ENCODE measurements at places on chromosomes 3 and 15.
A peak's percentile ranks its signal among the peaks of the same experiment; 100 is the strongest.

- peak; percentile 67 for DNase-seq
Measured at GRCh38 chr3:119580067-119580760, 922 bp downstream of the ADPRH start.

DNA sequence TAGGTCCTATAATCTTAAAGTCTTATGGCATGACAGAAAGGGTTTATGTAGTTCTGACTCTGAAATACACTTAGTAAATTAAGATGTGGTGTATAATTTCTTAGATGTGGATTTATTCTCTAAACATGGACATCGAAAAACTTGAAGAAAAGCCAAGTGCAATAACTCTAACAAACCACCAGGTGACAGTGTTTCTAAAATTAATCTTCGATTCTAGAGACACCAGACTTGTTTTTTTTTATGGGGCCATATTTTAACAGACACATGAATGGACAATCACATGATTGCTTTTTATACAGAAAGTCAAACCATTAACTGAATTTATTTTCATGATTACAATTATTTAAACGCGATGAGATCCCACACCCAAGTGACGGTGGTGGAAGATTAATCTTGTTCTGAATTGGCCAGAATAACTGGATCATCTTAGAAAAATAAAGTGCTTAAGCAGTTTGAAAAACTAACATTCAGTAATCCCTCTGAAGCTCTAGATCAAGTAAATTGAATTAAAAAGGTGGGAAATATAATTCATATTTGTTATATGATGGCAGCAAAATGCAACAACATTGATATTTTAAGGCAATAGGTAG is 305.1 kb downstream of the LSAMP start:
- no peak for DNase-seq

DNA sequence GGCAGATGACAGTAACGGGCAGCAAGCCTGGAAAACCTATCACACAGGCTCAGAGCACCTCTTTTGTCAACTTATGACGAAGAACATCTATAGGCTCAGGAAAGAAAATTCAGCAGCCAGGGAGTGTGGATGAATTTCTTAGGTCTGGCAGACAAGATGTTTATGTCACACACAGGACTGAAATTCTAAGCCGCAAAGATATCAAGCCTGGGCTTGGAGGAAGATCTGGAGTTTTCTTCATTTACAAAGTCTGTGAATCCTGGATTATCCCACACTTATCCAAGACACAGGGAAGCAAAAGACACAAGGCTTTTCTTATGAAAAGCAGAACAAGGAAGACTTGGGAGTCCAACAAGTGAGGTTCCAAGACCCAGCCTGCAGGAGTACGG is 23.4 kb upstream of the CHCHD6 start:
- no peak for DNase-seq

DNA sequence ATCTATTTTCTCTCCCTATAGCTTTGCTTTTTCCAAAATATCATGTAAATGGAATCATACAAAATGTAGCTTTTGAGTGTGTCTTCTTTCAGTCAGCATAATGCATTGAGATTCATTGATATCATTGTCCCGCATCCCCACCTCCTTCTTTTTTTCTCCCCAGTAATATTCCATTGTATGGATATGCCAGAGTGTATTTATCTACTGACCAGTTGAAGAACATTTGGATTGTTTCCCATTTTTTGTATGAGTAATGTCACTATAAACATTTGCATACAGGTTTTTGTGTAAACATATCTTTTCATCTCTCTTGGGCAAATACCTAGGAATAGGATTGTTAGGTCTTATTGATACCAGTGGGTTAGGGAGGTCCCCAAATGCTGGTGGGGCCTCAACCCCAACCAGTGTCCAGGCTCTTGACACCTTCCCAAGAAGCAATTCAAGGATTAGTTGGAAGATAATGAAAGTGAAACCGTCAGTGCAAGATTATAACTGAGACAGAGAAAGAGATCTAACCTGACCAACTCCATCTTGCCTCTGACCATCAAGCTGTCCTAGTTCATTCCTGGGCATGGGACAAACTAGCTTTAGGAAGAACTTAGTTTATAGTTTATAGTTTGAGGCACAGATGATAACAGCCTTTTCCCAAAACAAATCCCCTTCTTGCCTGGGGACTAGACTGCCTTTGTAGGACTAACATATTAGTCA is 7.4 kb upstream of the SLC33A1 start:
- no peak for DNase-seq

GRCh38 chr3:120481081-120481480 is 30.3 kb upstream of the FSTL1 start:
- DNase-seq: no peak

DNA sequence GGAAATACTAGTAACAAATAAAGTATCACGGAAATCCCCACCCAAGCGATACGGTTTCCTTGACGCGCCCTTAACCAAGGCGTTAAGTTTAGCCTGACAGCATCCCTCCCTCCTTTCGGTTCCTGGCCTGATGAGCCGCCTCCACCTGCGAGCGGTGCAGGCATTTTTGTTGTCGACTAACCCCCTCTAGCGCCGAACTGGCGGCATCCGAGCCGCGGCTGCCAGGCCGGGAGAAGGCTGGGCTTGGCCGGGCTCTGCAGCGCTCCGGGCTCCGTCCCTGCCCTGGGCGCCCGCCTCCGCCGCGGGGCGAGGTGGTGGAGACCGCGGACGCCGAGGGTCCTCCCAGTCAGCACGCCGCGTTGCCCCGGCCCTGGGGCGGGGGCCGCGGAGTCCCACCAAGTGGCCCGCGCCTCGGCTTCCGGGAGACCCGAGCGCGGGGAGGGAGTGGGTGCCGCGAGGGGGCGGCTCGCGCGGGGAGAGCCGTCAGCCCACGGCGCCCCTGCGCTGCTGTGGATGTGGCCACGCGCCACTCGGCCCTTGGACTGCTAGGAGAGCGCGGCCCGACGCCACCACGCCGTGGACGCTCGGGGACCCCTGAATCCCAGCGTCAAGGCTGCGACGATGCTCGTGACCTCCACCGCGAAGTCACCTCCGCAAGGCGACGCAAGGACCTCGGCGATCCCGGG is 1.1 kb upstream of the EPHA6 start:
- peak; percentile 74 for DNase-seq

- no peak for DNase-seq
Measured at GRCh38 chr15:82778755-82779154, 27.1 kb downstream of the FSD2 start.

DNA sequence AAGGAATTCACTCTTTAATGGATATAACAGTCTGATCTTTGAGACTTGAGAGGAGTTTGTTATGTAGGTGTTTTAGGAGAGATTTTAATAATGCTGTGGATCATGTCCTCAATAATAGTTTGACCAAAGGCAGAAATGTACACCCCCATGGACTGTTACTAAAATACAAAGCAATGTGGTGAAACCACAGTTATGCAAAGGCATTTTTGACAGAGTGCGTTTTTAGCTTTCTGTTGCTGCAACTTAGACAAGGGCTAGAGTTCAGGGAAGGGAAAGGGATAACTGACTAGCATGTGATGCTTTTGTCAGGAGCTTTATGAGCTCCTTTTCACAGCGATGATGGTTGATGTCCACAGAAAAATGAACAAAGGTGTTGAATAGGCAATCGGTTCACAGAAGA is 3.6 kb upstream of the STARD5 start:
- DNase-seq: no peak

DNA sequence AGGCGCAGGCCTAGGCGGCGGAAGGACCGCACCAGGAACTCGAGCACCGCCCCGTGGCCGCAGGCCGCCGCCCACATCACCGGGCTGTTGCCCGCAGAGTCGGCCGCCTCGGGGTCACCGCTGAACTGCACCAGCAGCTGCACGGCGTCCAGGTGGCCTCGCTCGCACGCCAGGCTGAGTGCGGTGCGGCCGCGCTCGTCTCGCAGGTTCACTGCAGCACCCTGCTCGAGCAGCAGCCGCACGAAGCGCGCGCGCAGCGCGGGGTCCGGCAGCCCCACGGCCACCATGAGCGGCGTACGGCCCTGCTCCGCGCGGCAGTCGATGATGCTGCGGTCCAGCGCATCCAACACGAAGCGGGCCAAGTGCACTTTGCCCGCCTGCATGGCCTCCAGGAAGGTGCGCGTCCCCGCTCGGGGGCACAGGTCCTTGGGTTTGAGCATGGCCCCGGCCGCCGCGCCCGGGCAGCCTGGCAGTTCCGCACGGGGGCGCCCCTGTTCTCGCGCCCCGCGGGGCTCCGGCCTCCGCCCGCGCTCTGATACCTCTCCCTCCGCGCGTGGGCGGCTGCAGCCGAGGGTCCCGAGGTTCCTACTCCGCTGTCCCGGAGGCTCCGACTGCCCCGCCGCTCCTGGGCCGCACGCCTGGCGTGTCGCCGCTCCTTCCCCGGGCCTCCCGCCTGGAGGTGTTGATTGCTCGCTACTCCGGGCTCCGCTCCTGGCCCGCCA is 556 bp downstream of the ANKRD63 start:
- DNase-seq: no peak

DNA sequence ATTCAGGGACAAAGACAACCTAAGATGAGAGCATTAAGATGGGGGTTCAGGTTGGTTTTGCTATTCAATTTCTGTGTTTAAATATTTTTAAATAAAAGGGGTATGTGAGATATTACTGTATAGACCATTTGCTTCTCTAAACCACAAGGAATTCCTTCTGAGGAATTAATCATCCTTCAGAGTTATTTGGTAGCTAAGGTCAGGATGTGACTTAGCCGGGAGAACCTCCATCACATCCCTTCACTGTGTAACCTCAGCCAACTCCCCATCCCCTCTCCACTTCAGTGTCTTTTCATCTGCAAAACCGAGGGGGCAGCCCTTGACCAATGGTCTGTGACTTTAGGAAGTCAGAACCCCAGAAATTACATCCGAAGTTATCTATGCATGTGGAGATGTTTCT is 48.7 kb upstream of the SKOR1 start:
- no peak for DNase-seq

- no peak for DNase-seq
Measured at GRCh38 chr3:133924041-133924440, 28.4 kb upstream of the RAB6B start.

GRCh38 chr3:32457971-32458471 is 44.6 kb downstream of the CMTM6 start:
- DNase-seq: no peak

DNA sequence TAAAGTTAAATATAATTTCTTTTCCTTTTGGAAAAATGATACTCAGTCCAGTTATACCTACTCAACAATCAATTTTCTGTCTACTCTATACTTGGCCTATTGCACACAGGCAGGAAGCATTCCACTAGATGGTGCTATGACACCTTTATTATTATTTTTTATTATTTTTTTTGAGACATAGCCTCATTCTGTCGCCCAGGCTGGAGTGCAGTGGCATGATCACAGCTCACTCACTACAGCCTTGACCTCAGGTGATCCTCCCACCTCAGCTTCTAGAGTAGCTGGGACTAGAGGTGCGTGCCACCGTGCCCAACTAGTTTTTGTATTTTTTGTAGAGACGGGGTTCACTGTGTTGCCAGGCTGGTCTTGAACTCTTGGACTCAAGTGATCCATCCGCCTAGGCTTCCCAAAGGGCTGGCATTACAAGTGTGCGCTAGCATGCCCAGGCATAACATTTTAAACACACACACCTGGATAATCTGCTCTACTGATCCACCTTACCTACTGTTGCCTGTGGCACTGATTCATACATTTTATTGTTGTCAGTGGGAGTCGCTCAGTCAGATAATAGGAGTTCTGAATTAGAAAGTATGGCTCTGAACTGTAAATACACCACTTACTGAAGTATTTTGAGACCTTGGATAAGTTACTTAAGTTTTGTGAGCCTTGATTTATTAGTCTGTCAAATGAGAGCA is 56.2 kb downstream of the EIF3J start:
- no peak for DNase-seq

- no peak for DNase-seq
Measured at GRCh38 chr3:194607592-194608389, 25.4 kb downstream of the TMEM44 start.

DNA sequence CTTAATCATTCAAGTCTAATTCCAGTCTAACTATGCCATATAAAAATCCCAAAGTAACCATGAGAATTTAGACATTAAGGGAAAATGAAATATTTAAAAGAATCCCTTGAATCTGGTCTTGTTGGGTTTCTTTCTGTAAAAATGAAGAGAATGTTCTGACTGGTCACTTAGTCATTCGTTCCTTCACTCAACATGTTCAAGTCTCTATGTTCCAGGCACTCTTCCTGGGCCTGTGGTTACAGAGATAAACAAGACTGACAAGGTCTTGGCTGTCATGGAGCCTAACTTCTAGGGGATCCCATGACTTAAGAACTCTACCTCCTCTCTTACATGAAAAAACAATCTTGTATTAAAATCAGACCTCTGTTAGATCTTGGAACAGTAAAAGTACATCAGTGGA is 638.6 kb upstream of the TBL1XR1 start:
- DNase-seq: no peak

DNA sequence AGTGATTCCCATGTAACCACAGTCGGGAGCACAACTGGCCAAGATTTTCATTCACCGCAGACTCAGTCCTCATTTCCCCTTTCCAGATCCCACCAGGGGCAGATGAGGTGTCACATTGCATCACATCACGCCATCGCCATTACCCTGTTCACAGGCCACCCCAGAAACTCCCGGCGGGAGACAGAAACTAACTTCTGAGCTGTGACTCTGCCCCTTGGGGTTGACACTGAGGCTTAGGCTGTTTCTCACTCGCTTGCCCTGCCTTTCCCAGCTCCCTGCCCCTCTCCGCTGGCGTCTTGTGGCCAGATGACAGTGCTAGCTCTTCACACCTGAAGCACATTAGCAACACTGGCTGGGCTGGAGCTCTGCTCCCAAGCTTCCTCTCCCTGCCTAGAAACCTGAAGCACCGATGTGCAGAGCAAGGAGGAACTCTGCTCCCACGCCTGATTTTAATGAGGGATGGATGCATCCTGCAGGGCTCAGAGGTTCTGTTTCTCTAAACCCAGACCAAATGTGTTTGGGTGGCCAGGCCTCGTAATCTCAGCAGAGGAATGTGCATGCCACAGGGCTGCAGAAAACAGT is 88.8 kb upstream of the CTDSPL start:
- DNase-seq: no peak

DNA sequence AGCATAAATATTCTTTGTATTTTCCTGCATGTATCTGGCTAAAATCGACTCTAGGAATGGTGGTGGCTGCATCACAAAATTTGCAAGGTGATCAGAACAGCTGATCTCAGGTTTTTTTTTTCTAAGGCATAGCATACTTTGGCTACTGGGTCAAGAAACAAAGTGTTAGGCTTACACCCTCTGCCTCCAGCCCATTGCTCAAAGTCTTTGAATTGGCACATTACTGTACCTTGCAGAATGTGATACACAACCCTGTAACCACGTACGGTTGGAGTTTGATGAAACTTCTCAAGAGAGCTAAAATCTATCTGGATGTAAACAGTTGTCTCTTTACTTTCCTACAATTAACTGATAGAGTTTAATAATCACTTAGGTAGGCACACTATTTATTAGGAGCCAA is 188.1 kb downstream of the THRB start:
- DNase-seq: no peak

- DNase-seq: no peak
Measured at GRCh38 chr3:87145553-87145952, 81.6 kb upstream of the CHMP2B start.

DNA sequence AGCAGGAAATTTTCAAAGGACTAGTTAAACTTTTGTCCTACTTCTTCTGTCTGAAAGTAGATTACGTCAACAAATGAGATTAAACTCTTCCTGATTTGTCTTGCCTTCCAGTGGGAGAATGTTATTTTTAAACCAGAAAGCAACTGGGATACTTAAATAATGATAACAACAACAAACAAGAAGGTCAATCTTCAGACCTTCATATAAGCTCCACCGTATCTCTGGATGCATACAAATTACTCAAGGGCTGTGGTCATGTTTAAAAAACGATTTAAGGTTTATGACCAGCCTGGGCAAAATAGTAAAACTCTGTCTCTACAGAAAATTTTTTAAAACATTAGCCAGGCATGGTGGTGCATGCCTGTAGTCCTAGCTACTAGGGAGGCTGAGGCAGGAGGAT is 145.3 kb upstream of the NPHP3 start:
- DNase-seq: no peak

GRCh38 chr3:197522881-197523441 is 32.8 kb downstream of the BDH1 start:
- peak; percentile 54 for DNase-seq

Data from sciatic nerve (tissue), 2 donors.